ENCODE measurements at places on chromosomes 16 and 17.

- DNase-seq, result no peak
Observed at GRCh38 chr16:57818377-57819064, 16.2 kb upstream of the KIFC3 start.

DNA sequence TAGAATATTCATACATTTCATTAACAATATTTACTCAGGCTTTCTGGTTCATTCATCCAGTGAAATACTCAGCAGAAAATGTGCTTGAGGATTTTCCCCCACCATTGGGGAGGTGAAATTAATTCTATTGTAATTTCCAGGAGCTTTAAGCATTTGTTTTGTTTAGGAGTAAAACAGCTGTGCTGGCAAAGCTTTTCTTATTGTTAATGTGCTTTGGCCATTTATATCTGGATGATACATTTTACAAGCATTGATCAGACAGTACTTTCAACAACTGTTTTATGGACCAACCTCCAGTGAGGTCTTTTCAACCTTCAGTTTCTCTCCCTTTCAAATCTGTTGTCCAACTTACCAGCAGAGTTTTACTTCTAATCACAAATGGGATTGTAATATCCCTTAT lies 672.4 kb downstream of the CDH11 start:
- no peak for DNase-seq

GRCh38 chr16:23868136-23868535 lies 32.4 kb downstream of the PRKCB start:
- DNase-seq, result no peak

DNA sequence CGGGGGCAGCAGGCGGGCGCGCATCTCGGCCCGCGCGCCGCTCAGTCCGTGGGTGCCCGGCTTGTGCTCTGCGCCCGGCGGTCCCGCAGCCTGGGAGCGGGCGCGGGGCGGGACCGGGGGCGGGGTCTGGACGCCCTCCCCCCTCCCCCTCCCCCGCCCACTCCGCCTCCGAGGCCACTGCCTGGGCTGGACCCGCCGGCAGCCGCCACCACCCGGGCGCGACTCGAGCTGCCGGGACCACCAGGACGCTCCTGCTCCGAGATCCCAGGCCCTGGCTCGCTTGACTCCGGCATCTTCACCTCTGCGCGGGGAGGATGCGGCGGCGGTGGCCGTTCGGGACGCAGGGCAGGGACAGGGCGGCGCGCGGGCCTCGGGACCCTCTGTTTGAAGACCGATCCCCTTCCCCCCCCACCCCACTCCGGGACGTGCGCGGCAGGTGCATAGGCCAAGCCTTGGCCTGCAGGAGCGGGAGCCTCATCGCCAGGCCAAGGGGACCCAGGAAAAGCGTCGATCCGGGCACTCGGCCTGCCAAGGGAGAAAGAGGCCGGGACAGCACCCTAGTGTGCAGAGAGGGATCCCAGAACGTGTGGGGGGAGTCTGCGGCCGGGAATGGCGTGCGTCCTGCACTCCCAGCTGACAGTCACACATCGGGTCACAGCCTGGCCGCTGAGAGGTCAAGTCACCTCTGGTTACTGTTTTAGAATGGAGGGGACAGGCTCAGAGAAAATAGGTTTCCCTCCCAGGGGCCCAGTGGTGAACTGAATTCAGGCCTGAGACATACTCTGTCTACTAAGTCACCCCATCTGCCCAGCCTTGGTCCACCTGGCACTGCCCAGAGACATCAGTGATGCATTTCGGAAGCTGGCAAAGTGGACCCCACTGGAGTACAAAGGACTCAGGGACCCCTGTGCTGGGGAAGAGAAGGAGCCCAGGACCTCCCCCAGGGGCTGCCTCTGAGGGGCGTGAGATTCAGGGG lies at the start of gene HS3ST6:
TSS of gene HS3ST6 (minus strand) at position 65 of the 976 bp plus-strand sequence. CDS start 92 bp downstream, outside the sequence.
- no peak for DNase-seq

- DNase-seq, result no peak
Observed at GRCh38 chr17:44846206-44846605, 1.5 kb upstream of the HIGD1B start.

GRCh38 chr16:80319181-80319580 lies 221.6 kb upstream of the DYNLRB2 start:
- DNase-seq, result no peak

DNA sequence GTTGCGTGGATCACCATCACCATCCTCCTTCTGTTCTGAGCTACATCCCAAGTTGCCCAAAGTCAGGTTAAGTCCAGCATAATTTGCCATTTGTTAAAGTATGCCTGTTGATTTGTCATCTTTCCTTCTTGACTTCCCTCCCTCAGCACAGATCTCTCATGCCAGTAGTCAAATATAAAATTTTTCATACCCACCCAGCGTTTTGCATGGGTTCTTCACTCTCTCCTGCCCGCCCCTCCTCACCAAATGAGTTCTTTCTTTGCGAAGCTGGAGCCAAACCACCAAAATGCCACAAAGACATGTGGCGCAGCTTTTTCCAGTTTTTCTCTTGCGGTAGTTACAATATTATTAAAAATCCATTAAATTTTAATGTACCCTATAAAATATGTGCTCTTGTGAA lies 167.2 kb downstream of the MSI2 start:
- DNase-seq, result no peak

- no peak for DNase-seq
Observed at GRCh38 chr16:86380030-86380429, 130.3 kb upstream of the FOXF1 start.

- no peak for DNase-seq
Observed at GRCh38 chr16:65333283-65333682, 211.4 kb upstream of the CDH11 start.

DNA sequence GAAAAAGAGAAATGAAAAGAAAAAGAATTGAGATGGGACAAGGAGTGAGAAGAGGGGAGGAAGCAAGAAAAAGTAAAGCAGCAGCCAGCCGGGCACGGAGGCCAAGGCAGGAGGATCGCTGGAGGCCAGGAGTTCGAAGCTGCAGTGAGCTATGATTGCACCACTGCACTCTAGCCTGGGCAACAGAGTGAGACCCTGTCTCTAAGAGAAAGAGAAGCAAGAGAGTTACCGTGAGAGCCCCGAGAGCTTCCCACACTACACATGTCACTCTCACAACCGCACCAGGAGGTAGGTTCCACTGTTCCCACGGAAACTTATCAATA lies 18.8 kb upstream of the LITAF start:
- no peak for DNase-seq

GRCh38 chr17:78658281-78658785 lies 81.1 kb upstream of the DNAH17 start:
- DNase-seq, result no peak

- no peak for DNase-seq
Observed at GRCh38 chr16:26301516-26301915, 609.8 kb downstream of the HS3ST4 start.

All from chondrocyte (in vitro differentiated cells).